ENCODE measurements at places on chromosomes 3 and 15.

DNA sequence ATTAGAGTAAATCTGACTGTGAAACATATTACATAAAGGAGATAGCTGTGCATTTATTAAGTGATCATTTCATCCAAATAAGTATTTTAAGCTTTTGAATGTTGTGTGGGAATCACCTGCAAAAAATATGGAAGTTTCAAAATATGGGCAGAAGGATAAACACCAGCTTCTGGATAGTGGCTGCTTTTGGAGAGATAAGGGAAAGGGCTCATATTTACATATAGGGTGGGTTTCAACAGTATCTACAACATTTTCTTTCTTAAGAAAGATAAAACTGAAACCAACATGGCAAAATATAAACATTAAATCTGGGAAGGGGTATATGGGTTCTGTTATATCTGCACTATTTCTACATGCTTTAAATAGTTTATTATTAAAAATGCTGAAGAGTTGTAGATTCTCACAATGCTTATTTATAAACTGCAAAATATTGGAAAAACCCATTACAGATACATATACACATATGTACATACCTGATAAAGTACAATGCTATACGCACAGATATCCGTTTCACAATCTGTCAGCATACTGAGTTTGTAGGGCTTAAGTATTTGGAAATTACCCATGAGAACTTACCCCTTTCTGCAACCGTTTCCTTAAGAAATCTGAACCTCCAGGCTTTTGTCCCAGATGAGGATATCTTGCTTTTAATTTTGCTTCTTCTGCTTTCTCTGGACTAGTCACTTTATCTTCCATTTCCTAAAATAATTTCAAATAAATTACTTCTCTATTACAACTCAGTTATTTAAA, 12.1 kb downstream of the ARPP19 start:
- DNase-seq: no peak

DNA sequence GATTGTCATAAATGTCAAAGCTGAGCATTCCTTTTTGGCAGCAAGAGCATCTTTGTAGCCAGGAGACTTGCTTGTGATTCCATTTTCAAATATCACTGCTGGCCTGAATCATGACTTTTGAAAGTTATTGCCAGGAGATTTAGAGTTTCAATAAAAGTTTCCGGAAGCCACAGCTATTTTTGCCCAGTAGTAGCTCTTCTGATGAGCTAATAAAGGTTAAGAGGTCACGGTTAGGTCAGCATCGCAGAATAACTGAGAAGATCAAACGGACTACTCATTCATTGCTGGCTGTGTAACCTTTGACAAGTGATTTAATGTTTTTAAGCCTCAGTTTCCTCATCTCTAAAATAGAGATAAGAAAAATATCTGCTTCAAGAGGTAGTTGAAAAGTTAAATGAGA, 105.1 kb upstream of the ETV5 start:
- no peak for DNase-seq

GRCh38 chr15:101115786-101116680, 135.8 kb downstream of the CHSY1 start:
- no peak for DNase-seq

DNA sequence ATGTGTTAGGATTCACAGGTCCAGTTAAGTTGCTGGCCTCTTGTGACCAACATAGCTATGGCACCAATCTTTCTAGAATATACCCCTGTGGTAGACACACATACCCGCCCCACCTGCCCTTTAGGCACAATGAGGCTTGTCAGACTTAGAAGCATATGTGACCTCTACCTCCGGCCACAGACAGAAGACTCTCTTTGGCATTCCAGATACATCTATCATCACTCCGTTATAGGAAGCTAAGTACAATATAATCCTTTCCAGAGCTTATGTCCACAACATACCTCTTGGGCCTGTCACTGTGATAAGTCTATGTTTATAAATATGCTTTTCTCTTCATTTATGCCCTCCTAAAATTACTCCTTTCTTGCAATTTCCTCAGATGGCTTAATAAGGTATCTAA, 39.8 kb downstream of the CD47 start:
- DNase-seq: no peak

DNA sequence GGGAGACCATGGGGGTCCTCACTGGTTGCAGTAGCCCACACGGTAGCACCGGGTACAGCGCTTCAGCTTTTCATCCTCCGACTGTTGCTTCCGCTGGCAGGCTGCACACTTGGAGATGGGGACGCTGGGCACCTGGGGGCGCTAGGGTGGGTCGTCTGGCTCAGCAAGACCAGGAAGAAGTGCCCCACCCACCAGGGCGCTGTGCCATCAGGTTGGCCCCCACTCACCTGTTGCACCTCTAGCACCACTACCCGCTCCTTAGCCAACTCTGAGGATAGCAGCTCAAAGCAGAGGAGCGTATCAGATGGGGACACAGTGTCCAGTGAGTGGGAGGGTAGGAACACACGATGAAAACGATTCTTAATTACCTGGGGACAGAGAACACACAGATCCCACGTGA, 7.7 kb upstream of the QARS1 start:
- no peak for DNase-seq

GRCh38 chr3:122916580-122916979, 111.0 kb downstream of the SEMA5B start:
- DNase-seq: no peak

- peak; percentile 41 for DNase-seq
These were observed 75.1 kb downstream of the FOXB1 start for GRCh38 chr15:60079210-60079609.

GRCh38 chr3:138460536-138461205, 26.3 kb downstream of the ESYT3 start:
- DNase-seq: no peak

DNA sequence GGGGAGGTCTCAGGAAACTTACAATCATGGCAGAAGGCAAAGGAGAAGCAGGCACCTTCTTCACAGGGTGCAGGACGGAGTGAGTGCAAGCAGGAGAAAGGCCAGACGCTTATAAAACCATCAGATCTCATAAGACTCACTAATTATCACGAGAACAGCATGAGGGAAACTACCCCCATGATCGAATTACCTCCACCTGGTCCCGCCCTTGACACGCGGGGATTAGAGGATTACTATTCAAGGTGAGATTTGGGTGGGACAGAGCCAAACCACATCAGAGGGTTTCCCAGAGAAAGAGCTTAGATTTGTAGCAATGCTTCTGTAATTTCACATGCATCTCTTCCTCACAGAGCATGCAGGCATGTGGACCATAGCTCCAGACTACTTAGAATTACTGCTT, 615.7 kb upstream of the UBE2E2 start:
- no peak for DNase-seq

- DNase-seq: no peak
These were observed 538.8 kb downstream of the MCTP2 start for GRCh38 chr15:94770199-94770598.

GRCh38 chr3:132236701-132237651, 80.2 kb upstream of the ACP3 start:
- no peak for DNase-seq

GRCh38 chr15:63605816-63606215, 8.6 kb downstream of the FBXL22 start:
- DNase-seq: no peak

DNA sequence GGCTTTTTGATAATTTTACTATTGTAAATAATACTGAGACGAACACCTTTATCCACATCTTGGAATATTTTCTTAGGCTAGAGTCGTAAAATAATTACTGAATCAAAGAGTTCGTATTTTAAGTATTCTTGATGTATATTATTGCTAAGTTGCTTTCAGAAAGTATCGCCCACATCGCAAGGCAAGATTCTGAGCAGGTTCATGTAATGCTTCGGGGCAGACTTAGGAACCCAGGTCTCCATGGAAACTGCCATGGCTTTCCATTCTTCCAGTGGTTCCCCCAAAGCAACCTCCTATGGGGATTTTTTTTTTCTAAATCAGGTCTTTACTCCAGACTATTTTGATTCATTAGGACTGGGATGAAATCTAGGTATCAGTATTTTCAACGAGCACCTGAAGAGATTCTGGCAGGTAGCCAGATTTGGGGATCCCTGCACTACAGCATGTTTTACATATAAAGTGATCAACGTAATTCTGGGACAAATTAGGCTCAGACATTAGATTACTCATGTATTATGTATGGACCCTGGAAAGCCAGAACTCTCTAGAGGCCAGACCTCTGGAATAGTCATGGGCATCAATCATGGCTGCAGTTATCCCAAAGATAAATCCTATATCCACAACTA, 86.5 kb downstream of the B3GNT5 start:
- DNase-seq: no peak

DNA sequence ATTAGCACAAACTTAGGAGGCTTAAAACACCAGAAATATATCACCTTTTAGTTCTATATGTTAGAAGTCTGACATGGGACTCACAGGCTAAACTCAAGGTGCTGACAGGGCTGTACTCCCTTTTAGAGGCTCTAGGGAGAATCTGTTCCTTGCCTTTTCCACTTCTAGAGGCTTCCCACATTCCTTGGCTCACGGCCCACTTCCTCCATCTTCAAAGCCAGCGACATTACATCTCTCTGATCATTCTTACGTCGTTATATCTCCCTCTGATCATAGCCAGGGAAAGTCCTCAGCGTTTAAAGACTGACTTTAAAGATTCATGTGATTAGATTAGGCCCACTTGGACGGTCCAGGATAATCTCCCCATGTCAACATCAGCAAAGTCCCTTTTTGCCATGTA, 166.3 kb downstream of the GREM1 start:
- no peak for DNase-seq

GRCh38 chr15:38266247-38266986, 13.8 kb downstream of the SPRED1 start:
- DNase-seq: no peak

- no peak for DNase-seq
These were observed 38.0 kb downstream of the SSR3 start for GRCh38 chr3:156516961-156517360.

- DNase-seq: no peak
These were observed 1.1 kb downstream of the ADPGK start for GRCh38 chr15:72782274-72783003.

- peak; percentile 66 for DNase-seq
These were observed 124.6 kb downstream of the AKAP13 start for GRCh38 chr15:85504749-85505676.

DNA sequence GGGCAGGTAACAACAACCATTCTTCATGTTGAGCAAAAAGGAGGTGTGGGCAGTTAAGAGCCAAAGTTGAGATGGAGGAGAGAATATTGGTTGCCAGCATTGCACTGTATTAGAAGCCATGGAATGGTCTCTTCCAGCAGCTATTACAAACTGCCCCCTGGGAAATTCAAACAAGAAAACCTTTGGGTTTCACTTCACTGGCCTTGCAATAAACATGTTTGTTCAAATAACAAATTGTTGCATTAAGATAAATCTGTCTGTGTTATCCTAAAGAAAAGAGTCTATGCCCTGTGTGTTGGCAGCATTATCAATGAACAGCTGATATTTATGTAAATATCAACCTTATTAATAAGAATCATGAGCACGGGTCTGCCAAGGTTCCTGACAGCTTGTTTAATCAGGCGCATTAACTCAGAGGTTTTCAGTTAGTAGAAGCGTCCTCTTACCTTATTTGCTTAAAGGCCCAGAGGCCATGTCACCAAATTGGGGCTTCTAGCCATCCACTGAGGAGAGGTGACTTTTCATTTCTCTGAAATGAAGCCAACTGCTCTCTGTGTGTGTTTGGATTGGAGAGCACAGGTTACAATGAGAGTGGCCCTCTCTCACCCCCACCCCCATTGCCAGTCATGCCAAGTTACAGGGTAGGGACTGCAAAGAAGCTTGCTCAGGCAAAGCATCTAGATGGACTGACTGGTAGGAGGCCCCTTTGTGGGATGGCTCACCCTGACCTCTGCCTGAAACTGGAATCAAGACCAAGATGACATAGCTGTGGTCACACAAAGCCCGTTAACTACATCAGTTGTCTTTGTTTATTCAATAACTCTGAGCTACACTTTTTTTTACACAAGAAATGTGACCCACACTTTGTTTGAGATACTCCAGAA, 10.5 kb downstream of the FILIP1L start:
- no peak for DNase-seq

GRCh38 chr3:45092132-45093031, 53.8 kb downstream of the CDCP1 start:
- no peak for DNase-seq

DNA sequence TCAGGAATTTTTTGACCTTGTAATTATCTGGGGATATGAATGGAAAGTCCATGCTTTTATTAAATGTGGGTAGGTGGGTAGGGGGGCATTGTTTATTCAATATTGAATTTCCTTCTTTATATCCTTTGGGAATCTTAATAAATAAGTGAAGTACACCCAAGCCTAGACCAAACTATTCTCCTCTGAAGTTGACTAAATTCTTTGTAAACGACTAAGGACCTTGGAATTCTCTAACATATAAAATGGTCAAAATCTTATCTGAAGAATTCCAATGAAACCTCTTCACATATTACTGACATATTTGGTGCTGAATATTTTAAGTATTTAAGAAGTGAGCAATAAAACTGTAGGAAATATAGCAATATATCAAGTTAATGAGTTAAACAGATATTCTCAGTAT, 1432.1 kb upstream of the GBE1 start:
- DNase-seq: no peak

- peak; percentile 20 for DNase-seq
These were observed 34.9 kb upstream of the MEIS2 start for GRCh38 chr15:37135225-37135624.

GRCh38 chr3:16533928-16534574, 20.6 kb upstream of the RFTN1 start:
- peak; percentile 57 for DNase-seq

- no peak for DNase-seq
These were observed 1.5 kb downstream of the MRPL46 start for GRCh38 chr15:88465633-88466224.

GRCh38 chr3:120495809-120496208, 45.0 kb upstream of the FSTL1 start:
- DNase-seq: no peak

DNA sequence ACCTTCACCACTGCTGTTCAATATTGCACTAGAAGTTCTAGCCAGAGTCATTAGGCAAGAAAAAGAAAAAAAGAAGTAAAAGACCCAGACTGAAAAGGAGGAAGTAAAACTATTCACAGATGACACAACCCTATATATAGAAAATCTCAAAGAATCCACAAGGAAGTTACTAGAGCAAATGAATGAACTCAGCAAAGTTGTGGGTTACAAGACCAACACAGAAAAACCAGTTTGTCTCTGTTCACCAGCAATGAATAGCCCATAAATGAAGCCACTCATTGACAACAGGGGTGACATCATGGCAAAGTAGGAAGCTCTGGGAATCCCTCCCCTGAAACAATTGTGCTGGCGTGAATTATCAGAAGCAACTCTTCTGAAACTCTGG, 4.6 kb downstream of the CFAP100 start:
- no peak for DNase-seq

DNA sequence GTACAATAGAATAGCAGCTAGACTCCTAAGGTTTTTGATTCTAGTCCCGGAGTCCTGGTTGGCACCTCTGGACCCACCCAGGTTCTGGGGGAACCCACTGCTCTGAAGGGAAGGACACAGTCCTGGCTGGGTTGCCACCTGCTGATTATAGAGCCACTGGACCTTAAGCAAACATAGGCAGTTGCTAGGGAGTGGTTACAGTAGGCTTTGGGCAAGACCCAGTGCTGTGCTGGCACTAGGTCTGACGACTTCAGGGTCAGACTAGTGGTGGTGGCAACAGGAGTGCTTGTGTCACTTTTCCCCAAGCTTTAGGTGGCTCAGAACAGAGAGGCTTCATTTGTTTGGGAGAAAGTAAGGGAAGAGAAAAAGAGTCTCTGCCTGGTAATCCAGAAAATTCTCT, 109.8 kb upstream of the C3orf80 start:
- no peak for DNase-seq

GRCh38 chr3:151558661-151559060, 97.8 kb upstream of the IGSF10 start:
- DNase-seq: no peak

GRCh38 chr3:23356923-23357322, 153.8 kb downstream of the UBE2E2 start:
- DNase-seq: no peak

Data from neural progenitor cell (in vitro differentiated cells).